SJSA1 (cell line): ENCODE measurements at places on chromosomes 6 and 20. TPM values are rescaled to one million over a fixed set of nuclear protein-coding genes. Genes with fewer than 3 reads are reported as not detected.

The SDCBP2 gene
- 1.2 and 1.4 TPM in 2 replicates for total RNA-seq

The OTOR gene
- not detected in 2 replicates for total RNA-seq

DNA sequence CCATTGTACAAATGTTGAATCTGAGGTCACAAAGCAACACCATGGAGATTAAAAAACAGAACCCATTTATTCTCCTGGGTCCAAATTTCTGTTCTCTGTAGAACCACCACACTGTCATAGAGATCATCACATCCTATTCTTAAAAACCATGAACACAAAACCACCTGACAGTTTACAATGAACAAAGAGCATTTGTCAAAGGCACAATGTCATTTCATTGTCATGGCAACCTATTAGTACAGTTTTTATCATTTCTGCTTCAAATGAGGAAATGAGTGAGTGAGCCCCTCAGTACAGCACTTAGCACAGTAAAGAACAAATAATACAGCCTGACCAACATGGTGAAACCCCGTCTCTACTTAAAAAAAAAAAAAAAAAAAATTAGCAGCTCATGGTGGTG is 23.1 kb upstream of the LAMP5 start:
- no peak for DNase-seq

DNA sequence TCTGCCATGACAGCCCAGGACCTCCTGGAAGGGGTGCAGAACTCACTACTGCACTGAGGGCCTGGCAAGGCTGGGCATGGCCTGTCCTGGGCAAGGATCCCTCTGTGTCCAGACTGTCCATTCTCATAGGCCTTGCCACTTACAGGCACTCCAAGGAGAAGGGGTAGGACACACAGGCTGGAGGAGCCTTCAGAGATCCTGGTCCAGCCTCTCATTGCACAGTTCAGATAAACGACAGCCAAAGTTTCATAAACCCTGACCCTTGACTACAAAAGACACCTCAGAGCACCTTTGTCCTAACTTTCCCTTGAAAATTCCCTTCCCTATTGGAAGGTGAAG is 19.6 kb downstream of the TGM3 start:
- no peak for DNase-seq

The RIN2 gene
- total RNA-seq, result 15.7 and 19.0 TPM in 2 replicates
